ENCODE measurements at places on chromosomes 7 and 10.

- no peaks in the 10 kb centered on the region for H3K36me3 ChIP-seq
- H3K27ac ChIP-seq = peak overlapping the region; percentile 91
- H3K4me3 ChIP-seq = peak overlapping the region; percentile 55
- H3K27me3 ChIP-seq = no peaks in the 10 kb centered on the region
- DNase-seq = no peak
- peaks cover 38% of the 10 kb centered on the region for H3K4me1 ChIP-seq
Measured at GRCh38 chr7:157335991-157336382, 817 bp upstream of the DNAJB6 start.

DNA sequence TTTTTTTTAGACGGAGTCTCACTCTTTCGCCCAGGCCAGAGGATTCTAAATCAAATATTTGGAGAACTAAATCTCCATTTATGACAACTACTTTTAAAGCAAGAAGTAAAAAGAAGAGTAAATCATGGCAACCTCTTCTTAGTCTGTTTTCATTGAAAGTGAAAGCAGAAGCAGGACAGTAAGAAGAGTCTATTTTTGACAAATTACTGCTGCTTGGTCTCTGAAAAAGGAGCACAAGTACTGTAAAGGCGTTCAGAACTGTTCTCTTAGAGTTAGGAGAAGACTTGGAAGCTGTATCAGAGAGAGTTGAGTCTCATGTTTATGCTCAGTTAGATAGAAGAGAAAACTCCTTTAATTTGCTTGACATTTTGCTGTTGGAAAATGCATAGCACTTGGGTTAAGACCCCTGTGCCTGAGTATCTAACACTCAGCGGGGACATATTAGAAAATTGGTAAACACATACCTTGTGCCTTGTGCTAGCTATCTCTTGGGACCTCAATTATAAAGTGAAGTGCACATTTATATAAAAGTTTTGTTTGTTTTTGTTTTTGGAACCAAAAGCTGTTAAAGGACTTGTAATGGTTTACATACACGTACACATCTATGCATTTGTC is 433.0 kb downstream of the ANKRD7 start:
- no peak overlapping the region for H3K4me3 ChIP-seq
- H3K36me3 ChIP-seq = no peaks in the 10 kb centered on the region
- H3K4me1 ChIP-seq = no peaks in the 10 kb centered on the region
- H3K27me3 ChIP-seq = no peaks in the 10 kb centered on the region
- no peak overlapping the region for H3K27ac ChIP-seq

GRCh38 chr10:99807786-99808185 is 25.3 kb downstream of the ABCC2 start:
- H3K4me1 ChIP-seq = no peaks in the 10 kb centered on the region
- no peak overlapping the region for H3K27ac ChIP-seq
- H3K27me3 ChIP-seq = no peaks in the 10 kb centered on the region
- DNase-seq = no peak
- H3K4me3 ChIP-seq = no peak overlapping the region

GRCh38 chr7:133376514-133376913 is 123.6 kb downstream of the EXOC4 start:
- H3K36me3 ChIP-seq = no peaks in the 10 kb centered on the region
- H3K4me3 ChIP-seq = no peak overlapping the region
- H3K27ac ChIP-seq = no peak overlapping the region
- H3K4me1 ChIP-seq = no peaks in the 10 kb centered on the region
- no peak for DNase-seq

Measured in natural killer cell (primary cell).